ENCODE measurements at places on chromosomes 12 and 14.

DNA sequence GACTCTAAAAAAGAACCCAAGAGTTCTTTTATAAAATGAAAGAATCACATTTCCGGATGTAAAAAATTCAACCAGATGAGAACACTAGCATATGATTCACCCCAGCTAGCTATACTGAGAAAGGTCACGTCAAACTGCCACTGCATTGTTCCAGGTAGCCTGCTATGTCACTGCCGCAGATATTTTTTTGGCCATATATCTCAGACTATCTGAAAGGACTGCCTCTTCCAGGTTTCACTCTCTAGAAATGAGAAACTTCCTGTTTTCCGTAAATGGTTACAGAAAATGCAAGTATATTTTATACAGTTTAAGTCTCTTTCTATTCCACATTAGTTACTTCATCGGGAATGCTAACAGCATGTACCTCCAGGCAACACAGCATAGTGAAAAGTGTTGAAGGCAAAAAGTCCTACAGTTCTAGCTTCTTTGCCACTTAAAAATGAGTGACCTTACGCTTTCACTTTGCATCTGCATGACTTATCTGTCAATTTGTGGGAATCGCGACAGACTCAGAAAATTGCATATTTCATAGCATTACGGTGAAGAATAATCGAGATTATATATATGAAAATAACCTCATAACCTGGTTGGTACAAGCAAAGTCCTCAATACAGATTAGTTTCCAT is 105.2 kb downstream of the MED13L start:
- peak; percentile 7 for DNase-seq

- no peak for DNase-seq
Observed at GRCh38 chr14:55382483-55382882, 29.1 kb downstream of the ATG14 start.

GRCh38 chr14:95304342-95304741 is 15.4 kb downstream of the CLMN start:
- no peak for DNase-seq

DNA sequence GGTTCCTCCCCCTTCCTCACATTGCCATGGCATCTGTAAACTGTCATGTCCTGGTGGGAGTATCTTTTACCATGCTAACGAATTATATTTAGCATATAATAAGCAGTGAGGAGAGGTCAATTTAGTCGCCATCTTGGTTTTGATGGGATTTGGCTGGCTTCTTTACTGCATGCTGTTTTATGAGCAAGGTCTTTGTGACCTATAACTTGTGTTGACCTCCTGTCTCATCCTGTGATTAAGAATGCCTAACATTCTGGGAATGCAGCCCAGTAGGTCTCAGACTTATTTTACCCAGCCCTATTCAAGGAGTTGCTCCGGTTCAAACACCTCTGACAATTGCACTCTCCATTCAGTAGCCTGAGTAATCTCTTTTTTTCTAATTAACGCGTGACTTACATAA is 2.1 kb upstream of the EIF4B start:
- no peak for DNase-seq

GRCh38 chr12:14216405-14217294 is 148.8 kb upstream of the ATF7IP start:
- no peak for DNase-seq

All from stimulated activated CD8-positive, alpha-beta memory T cell treated with anti-CD3 and anti-CD28 coated beads, Interleukin-7, amount 100 ng/mL, for 24 hours (primary cell).